Epithelial cell of proximal tubule (primary cell): ENCODE measurements at places on chromosomes 16 and 17. TPM values are rescaled to one million over a fixed set of nuclear protein-coding genes. Genes with fewer than 3 reads are reported as not detected.

Gene GPR142
- total RNA-seq = not detected in 2 replicates

Gene HBQ1
- total RNA-seq = 1.5 and 12.1 TPM in 2 replicates

Gene ARHGAP44
- 1.9 and 5.8 TPM in 2 replicates for total RNA-seq

Gene SLC6A4
- total RNA-seq = not detected in 2 replicates

Gene CES3
- 0.75 TPM in 1 of 2 replicates, not detected in the other for total RNA-seq

Gene TBC1D3I
- total RNA-seq = not detected in 2 replicates

Gene CCL4L2
- total RNA-seq = not detected in 2 replicates

Gene TBX21
- not detected in 2 replicates for total RNA-seq

Gene NUTF2
- total RNA-seq = 219 and 549 TPM in 2 replicates

Gene GUCY2D
- total RNA-seq = not detected in 2 replicates

Gene TRPV2
- total RNA-seq = 8.5 and 28.4 TPM in 2 replicates

Gene KATNIP
- 9.8 and 32.8 TPM in 2 replicates for total RNA-seq

Gene LRRC37A
- 0.51 and 2.4 TPM in 2 replicates for total RNA-seq

Gene LPO
- not detected in 2 replicates for total RNA-seq

Gene PRSS33
- total RNA-seq = not detected in 2 replicates

Gene CCNF
- 47.5 and 53.4 TPM in 2 replicates for total RNA-seq

Gene TMEM97
- 28.5 and 69.8 TPM in 2 replicates for total RNA-seq

Gene EVI2A
- 0.29 TPM in 1 of 2 replicates, not detected in the other for total RNA-seq

Gene PIGS
- 47.2 and 55.6 TPM in 2 replicates for total RNA-seq

Gene ATF7IP2
- 5.6 and 8.9 TPM in 2 replicates for total RNA-seq

Gene CA4
- not detected in 2 replicates for total RNA-seq

Gene CTRB1
- not detected in 2 replicates for total RNA-seq

Gene HYDIN
- 1.3 and 1.5 TPM in 2 replicates for total RNA-seq

Gene FBXW10B
- total RNA-seq = 1.2 TPM in 1 of 2 replicates, not detected in the other

Gene XYLT1
- 0.14 and 0.23 TPM in 2 replicates for total RNA-seq

Gene TAC4
- not detected in 2 replicates for total RNA-seq

Gene ZNF75A
- total RNA-seq = 8.5 and 12.9 TPM in 2 replicates

Gene ZSCAN10
- total RNA-seq = not detected in 2 replicates

Gene CMTM4
- 16.8 and 35.1 TPM in 2 replicates for total RNA-seq

Gene RNU2-1
- total RNA-seq = not detected in 2 replicates

Gene TAT
- total RNA-seq = not detected in 2 replicates

Gene TBC1D3B
- total RNA-seq = 4.8 TPM in 1 of 2 replicates, not detected in the other

Gene SRRM2
- 82.6 and 91.6 TPM in 2 replicates for total RNA-seq

Gene TNFSF13
- 5.2 and 6.4 TPM in 2 replicates for total RNA-seq
